ENCODE measurements at places on chromosomes 1 and 21. TPM values are rescaled to one million over a fixed set of nuclear protein-coding genes. Genes with fewer than 3 reads are reported as not detected.

DNA sequence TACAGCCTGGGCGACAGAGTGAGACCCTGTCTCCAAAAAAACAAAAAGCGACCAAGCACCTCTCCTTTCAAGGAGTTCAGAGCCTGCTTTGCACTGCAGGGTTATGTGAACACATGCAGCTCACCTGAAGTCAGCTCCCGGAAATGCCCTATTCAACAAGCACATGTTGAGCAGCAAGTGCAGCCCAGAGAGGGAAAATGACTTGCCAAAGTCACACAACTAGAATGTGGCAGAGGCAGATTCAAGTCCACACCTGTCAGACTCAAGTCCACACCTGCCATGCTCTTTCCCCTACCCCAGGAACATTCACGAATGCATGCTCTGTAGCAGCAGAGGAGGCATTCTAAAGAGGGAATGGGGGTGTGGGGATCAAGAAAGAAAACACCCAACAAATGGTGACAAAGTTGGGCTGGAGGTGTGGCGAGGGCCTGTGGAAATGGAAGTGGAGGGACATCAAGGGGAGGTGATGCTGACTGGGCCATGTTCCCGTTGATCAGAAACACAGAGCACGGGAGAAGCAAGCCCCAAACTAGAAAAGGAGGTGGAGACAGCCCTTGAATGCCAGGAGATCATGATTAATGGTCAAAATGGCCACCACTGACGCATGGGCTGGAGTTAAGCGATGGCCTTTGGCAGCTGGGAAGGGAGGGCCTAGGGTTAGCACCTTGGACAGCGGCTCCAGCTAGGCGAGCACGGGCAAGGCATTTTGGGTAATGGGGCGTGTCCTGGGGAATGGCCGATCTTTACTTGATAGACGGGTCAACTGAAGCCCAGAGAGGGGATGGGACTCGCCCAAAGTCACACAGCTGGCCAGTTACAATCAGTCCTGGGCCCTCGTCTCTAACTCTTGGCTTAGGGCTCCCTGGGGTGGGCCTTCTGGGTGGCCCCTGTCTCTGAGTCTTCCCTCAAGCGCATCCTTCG lies 21.5 kb downstream of the RAP1GAP start:
- peak; percentile 77 for DNase-seq

GRCh38 chr1:25780318-25781129 lies 19.5 kb upstream of the SELENON start:
- DNase-seq, result no peak

DNA sequence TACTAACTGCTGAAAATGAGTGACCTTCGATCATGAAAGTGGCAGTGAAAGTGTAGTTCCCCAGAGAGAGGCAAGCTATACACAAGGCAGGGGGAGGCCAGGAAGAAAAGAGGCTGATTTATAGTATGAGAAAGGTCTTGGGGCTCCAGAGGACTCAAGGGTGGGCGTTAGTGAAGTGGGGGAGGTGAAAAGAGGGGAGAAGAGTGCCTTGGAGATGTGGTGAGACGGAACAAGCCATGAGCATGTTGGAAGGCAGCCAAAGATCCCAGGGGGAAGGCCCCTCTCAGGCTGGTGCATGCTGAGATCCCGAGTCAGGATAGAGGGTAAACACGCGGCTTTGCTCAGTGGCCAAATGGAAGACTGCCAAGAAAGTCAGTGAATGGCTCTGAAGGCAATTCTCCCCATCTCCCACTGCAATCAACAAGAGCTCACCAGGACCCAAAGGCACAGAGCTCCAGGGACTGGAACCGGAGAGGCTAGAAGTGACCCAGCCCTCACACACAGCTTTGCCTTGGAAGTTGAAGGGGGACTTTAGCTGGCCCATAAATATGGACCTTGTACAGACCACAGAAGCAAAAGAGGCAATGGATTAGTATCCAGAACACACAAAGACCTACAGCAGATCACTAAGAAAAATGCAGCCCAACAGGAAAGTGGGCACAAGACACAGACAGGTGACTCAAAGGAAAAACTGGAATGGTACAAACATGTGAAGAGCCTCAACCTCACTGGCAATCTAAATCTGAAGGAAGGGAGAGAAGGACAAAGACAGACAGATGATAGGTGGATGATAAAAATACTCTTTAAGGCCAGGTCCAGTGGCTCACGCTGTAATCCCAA lies 49.6 kb downstream of the HSF2BP start:
- no peak for DNase-seq

DNA sequence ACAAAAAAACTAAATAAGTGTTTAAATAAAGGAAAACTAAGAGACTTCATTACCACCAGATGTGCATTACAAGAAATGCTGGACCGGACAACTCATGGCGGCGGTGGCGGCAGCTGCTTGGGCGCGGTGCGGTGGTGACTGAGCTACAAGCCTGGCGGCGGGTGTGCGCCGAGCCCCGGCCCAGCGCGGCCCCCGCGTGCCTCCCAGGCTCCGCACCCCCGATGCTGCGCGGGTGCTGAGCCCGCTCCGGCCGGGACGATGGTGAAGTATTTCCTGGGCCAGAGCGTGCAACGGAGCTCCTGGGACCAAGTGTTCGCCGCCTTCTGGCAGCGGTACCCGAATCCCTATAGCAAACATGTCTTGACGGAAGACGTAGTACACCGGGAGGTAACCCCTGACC lies 52.2 kb upstream of the RCOR3 start:
- DNase-seq, result no peak

- no peak for DNase-seq
Observed at GRCh38 chr1:160874935-160875334, 10.0 kb downstream of the ITLN1 start.

DNA sequence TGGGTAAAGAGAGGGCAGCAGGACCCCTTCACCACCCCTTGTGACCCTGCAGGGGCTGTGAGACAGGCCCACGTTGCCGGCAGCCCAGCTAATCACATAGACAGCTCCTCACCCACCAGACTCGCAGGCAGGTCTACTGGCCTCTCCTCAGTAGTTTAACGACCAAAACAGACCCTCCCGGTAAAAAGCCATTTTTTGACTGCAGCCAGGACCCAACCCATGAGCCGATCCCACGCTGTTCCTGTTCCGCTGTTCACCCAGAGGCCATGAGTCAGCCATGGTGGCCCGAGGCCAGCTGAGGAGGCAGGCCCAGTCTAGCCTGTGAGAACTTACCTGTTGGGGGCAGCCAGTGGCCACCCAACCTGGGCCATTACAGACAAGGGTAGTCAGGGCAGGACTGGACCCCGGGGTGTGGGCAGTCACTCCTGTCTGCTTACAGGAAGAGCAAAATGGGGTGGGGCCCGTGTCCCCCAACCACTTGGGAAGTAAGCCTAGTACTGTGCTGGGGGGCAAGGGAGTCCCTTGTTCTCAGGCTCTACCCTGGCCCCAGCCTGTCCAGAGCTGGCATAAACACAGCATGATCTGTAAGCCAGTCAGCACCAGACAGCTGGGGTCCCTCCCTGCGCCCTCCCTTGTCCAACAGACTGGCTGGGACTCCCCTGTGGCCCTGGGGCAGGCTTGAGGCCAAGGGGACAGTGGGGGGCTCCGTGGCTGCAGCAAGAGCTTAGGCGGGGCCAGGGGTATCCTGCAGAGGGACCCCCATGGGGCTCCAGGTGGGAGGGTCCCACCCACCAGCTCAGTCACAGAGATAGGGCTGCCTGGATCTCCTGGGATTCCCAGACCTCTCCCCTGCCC lies 61.9 kb downstream of the WNT9A start:
- DNase-seq, result peak; percentile 37

GRCh38 chr1:117586337-117586736 lies 19.5 kb upstream of the TENT5C start:
- no peak for DNase-seq

DNA sequence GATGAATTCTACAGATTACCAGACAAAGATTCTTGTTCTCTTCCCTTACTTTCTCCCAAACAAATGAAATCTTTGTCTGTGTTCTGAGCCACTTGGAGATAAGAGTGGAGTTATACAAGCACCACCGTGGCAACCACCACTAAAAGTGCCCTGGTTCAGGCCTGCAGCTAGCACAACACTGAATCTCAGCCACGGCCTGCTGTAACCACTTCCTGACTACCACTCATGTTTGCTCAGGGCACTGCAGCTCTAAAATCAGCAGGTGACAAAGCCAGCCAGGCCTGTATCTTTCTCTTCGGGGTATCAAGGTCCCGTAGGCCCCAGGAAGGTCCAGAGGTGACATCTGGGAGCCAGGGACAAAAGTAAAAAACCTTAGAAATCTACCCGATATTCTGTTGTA lies 3.2 kb upstream of the OR2T6 start:
- no peak for DNase-seq

The SMCP gene
- total RNA-seq, result not detected

The DIO1 gene
- total RNA-seq, result not detected

DNA sequence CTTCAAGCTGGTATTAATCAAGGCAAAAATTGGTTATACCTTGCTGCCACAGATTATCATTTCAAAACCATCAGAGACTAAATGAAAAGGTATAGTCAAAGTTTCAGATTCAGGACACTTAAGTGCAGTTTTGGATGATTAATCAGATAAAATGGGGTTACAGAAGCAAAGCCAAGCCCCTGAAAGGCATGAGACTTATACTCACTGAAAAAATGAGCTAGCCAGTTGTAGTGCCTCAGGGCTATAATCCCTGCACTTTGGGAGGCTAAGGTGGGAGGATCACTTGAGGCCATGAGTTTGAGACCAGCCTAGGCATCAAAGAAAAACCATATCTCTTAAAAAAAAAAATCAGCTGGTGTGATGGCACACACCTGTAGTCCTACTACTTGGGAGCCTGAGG lies 15.2 kb downstream of the LRRC40 start:
- no peak for DNase-seq

DNA sequence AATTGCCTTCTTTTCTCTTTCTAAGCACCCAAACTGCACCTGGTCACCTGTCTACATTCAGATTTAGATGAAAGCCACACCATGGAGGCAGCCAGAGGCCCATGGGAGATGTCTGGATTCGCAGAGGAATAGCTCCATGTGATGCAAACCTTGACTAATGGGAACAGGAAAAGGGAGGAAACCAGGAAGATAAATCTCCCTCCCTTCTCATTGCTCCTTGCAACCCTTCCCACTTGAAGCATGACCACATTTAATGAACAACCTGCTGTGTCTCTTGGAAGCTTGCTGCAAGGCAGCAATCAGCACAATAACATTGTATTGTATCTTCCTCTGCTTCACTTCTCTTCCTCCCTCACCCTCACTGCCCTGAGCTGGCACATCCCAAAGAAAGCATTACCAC lies 42.6 kb upstream of the KLF17 start:
- no peak for DNase-seq

DNA sequence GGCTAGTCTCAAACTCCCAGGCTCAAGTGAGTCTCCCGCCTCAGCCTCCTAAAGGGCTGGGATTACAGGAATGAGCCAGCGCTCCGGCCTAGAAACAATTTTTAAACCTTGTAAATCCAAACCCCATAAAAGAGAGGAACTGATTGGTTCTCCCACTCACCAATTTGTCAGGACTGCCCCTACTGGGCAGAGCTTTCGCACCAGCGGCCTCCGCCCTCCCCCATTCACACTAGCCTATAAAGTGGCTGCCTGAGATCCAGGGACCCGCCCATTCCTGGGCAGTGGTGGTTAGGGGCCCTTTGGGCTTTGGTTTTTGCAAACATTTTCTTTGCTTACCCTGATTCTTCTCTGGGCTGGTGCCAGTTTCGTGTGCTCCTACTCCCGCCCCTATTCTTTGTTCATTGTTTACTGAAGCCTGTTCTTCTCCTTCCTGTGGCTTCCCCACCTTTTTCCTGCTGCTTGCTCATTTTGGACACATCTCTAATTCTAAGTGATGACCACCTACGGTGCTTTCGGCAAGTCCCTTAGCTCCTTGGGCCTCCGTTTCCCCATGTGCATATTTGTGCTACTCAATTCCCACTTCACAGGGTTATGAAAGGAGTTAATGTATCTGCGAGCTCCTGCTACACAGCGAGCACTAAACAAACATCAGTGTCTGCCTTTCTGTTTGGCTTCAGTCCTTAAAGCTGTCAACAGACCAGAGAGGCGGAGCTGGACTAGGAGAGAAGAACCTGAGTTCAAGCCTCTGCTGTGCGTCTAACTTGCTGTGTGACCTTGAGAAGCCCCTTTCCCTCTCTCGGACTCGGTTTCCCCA lies 39.8 kb upstream of the CLIC4 start:
- peak; percentile 53 for DNase-seq

DNA sequence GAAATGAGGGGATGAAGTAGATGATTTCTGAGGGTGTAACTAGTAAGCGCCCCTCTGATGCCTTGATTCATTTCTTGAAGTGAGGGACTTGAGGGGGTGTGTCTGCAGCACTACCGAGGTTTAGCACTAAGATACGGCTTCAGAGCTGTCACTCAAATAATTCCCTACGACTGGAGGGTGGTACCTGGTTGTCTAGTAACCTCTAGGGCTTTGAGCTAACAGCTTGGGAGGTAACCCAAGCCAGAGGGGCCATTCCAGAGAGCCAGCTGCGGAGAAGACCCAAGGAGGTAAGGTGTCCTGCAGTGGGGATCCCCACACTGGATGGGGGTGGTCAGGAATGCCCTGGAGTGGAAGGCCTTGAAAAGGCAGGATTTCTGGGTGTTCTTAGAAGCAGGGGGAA lies at the start of gene TTC24:
TSS of gene TTC24 (plus strand) at position 252 of the 400 bp plus-strand sequence. CDS start 1,642 bp downstream, outside the sequence.
- no peak for DNase-seq

DNA sequence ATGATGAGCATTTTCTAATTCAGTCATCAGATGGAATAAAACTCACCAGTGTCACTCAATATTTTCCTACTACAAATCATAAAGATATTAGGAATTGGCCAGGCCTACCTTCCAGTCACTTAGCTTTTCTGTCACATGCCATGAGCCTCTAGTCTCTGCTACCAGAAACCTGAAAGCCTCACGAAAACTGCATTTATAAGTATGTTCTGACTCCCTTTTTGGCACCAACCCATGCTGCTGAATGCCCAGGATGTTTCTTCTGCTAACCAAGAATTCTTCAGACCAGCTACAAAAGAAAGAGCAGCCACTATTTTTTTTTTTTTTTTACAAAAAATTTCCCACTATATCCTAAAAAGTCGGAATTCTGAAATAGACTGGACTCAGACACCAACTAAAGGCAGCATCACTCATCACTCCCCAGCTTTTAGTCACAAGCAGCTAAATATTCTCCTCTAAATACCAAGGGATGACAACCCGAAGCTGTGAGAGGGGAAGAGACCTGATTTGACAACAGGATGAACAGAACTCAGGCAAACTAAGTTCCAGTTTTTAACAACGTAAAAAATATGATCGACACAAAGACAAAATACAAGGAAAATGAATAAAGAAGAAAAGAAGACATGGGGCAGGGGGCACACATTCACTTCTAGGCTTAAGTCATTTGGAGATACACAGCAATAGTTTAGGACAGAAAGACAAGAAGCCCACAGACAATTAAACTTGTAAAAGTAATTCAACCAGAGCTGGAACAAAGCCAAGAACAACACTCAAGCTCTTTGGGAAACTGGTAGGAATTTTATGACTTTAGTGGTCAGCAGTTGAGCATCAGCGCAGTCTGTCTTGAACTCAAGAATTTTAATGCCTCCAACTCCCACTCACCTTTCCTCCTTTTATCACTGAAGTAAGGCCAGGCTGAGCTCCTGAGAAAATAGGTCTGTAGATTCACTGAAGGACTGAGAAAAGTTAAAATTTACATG lies 1.7 kb downstream of the DCAF8 start:
- no peak for DNase-seq

GRCh38 chr1:22877112-22877915 lies 95.4 kb downstream of the LACTBL1 start:
- no peak for DNase-seq

All from mesothelial cell of epicardium (in vitro differentiated cells).